SHP77 treated with DMSO at 0.1 percent for 48 hours (cell line): ENCODE measurements at places on chromosomes 3 and 15.

GRCh38 chr3:13073326-13074005 lies at the start of gene IQSEC1:
Gene IQSEC1 (minus strand): TSS chr3:13073429. CDS start chr3:13073014, 415 bp downstream.
- no peak for DNase-seq

- no peak for DNase-seq
Measured at GRCh38 chr15:70792171-70792573, 28.8 kb upstream of the UACA start.

GRCh38 chr3:124845406-124845805 lies 41.8 kb downstream of the ITGB5 start:
- no peak for DNase-seq

- DNase-seq, result no peak
Measured at GRCh38 chr15:95742836-95743235, 587.7 kb upstream of the NR2F2 start.

GRCh38 chr3:16616083-16616482 lies 10.9 kb upstream of the DAZL start:
- DNase-seq, result no peak

DNA sequence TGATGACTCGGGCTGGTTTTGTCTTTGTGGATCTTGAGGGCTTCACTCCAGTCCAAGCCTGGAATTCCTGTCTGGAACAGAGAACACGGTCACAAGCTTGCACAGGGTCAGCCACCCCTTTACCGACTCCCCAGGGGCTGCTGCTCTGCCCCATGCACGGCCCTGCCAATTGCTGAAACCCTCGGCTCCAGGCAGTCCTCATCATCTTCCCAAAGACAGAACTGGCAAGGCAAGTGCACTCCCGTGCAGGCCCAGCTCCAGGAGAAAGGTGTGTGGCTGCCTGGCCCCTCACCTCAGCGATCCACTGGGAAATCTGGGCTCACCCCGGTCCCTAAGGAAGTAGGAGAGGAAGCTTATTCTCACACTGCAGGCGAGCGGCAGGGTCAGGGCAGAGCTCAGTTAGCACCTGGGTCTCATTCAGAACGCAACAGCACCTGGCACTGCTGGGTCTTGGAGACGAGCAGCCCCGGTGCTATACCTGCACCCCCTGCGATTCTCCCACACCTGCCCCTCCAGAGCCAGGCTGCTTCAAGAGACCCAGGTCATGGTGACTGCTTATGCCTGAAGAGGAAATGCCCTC lies 7.2 kb downstream of the MAP6D1 start:
- no peak for DNase-seq

- no peak for DNase-seq
Measured at GRCh38 chr3:59559721-59560435, 510.1 kb upstream of the CFAP20DC start.

GRCh38 chr15:96304839-96305238 lies 25.7 kb upstream of the NR2F2 start:
- DNase-seq, result no peak

- no peak for DNase-seq
Measured at GRCh38 chr3:73074781-73075180, 13.3 kb downstream of the EBLN2 start.

DNA sequence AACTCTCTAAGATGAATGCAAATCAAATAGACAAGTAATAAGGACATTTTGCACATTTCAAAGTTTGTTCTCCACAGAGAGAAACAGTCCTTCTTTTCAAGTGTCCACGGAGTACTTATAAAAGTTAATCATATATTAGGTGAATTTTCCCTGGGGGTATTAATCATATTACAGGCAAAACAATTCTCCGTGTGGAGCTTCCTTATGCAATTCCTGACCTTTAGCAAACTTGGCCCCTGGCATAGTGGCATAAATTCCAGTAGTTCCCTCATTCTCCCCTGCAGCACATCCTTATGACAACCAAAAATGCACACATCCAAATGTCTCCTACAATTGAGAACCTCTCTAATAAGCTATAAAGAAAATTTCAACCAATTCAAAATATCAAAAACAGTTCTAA lies 34.4 kb downstream of the FSIP1 start:
- DNase-seq, result no peak

DNA sequence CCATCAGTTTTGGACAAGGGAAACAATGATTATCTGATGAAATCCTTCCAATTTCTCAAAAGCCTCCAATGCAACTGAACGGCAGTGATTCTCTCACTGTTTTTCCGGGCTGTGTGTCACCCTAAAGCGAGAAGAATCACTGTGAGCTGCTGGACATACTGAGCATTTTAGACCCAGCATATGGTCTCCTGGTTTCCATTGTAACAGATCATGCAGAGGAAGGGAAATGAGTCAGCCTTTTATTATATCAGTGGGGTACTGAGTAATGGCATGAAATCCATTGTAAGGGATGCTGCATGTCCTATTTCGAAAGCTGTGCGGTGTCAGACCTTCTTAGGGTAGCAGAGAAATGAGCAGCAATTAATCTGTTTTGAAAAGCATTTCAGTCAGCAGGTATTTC lies 287.1 kb downstream of the IL5RA start:
- no peak for DNase-seq

DNA sequence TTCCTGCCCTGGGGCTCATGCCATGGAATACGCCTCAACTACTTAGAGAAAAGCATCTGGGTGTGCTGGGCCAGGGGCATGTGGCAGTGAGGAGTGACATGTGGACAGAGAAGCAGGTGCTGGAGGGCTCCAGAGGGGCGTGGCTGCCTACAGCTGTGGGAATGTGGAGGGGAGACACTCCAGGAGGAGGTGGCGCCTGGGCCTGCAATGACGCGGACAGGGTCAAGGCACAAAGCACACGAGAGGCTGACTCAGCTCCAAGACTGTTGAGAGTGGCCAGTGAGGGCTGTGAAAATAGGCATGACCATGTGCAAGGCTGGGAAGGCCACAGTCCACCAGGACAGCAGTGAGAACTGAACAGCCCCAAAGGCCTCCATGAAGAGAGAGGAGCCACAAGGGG lies 48.5 kb downstream of the PTH1R start:
- DNase-seq, result peak; percentile 61

DNA sequence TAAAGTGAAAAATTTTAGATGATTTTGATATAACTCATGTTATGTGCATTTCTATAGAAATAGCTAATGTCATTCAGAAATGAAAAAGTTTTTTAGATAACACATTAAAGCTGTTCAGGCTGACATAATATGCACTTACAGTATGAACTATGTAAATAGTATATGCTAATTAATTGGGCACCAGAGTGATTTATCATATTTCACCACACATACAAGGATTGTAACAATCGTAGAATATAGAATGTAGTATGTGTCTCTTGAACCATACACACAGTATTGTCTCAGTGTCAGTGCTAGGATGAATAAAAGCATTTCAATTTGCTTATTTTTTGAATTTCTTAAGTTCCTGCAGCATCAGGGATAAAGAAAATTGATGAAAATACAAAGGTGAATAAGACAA lies 710.0 kb downstream of the OTOL1 start:
- DNase-seq, result no peak

- DNase-seq, result no peak
Measured at GRCh38 chr3:46542344-46542743, 23.8 kb downstream of the LRRC2 start.

GRCh38 chr15:84925906-84926305 lies 41.4 kb downstream of the SLC28A1 start:
- DNase-seq, result no peak

DNA sequence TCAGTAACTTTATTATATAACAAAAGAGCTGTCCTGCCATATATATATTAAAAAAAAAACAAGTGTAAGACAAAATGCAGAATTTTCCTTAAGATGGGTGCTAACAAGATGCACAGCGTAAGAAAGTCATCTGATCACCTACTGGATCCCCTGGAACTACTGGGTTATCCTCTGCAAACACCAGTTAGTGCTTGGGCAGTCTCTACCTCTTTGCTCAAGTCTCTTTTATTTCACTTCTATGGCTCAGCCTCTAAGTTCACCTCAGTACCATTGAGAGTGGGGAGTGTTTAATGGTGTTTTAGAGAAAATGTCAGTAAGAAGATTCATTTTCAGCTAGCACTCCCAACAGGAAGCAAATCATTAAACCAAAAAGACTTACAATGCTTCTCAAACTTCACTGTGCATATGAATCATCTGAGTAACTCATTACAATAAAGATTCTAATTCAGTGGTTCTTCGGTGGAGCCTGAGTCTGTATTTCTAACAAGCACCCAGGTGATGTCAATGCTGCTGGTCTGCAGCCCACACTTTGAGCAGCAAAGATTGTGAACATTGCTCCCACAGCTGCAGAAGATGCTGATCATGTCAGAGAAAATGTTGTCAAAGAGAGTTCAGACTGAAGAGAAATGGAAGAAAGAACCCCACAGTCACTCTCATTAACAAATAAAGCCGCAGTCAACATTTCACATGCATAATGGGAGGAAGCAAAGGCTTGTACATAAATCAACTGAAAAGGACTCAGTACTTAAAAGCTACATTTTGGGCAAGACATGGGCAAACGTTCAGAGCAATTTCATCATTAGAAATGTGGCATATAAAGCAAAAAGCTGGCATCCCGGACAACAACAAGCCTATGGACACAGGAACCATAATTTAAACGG lies 227.1 kb upstream of the ATP11B start:
- no peak for DNase-seq

- DNase-seq, result no peak
Measured at GRCh38 chr3:89262309-89262929, 155.0 kb downstream of the EPHA3 start.

DNA sequence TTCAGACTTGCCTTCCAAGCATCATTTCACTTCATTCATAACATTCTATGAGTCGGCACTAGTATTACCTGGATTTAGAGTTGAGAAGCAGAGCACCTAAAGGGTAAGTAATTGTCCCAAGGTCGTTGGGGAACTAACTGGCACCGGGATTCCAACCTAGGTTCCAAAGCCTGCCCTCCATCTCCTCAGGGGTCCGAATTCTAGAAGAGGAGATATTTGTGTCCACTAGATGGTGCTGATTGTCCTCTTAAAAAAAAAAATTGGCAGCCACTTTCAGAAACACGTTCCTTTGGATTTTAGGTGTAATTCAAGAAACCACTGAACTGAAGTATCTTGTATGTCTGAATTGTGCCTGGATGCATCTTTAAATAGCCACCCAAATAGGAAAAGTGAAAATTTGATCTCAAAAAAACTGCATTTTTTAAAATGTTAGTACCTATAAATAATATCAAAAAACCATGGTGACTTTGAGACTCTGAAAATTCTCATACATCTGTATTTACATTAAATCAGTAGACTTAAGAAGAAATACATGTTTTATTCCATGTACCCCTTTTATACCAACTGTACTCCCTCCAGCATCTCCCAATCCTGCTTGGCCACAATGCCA lies 3.9 kb upstream of the FSIP1 start:
- peak; percentile 42 for DNase-seq

GRCh38 chr3:10574101-10574620 lies 68.8 kb upstream of the ATP2B2 start:
- DNase-seq, result no peak

DNA sequence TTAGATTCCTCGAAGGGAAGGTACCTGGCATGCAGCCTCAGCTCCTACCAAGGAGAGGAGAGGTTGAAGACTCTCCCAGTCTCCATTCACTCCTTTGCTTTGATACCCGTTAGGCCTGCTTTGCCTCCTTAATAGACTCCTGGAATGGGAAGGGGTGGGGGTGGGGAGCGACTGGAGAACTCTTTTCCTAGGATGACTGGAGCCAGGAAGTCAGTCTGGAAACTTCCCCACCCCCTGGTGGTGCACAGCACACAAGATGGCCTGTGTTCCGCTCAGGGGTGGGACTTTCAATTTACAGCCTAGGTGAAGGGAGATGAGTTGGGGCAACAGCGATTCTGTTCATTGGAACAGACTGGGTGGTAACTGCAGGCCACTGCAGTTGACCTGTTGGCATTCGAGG lies 21.4 kb upstream of the CELF6 start:
- DNase-seq, result no peak

- no peak for DNase-seq
Measured at GRCh38 chr15:84638103-84638502, 16.0 kb downstream of the WDR73 start.

DNA sequence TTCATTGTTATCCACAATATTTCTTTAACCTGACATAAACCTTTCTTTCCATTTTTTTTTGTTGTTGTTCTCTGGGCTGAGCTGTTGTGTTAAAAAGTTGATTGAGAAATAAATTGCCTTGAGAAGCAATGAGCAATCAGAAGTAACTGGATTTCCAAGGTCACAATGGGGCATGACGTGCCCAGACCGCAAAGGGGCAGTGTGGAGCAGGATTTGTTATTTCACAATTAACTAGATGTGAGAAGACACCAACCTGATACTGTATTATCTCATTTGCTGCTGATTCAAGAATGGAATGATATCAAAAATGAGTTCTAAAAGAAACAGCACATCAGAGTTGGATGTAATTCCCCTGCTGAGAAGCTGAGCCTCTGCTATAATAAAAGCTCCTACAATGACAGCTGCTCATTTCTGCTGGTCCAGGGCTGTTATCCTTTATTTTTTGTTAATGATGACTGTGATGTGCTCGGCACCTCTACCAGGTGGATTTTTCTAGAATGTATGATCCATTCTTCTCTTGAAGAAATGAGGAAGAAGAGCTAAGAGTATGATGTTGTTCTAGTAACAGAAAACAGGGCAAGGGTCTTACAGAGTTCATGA lies 28.1 kb downstream of the CPNE4 start:
- no peak for DNase-seq

- peak; percentile 73 for DNase-seq
Measured at GRCh38 chr15:62877276-62877857, 165.2 kb upstream of the TPM1 start.

- no peak for DNase-seq
Measured at GRCh38 chr3:185767002-185767688, 57.7 kb downstream of the IGF2BP2 start.

DNA sequence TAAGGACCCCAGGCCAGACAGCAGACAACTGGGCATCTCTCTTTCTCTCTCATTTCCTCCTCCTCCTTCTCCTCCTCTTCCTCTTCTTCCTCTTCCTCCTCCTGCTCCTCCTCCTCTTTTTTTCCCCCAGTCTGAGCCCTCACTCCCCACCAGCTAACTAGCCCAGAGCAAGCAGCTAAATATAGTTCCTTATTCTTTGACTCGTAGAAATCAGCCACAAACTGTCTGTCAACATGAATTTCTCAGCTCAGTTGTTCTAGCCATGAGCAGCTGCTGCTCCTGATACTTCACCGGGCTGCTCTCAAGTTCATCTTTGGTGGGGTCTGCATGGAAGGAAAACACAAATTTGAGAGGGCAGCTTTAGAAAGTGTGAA lies 19.2 kb upstream of the LOXL1 start:
- DNase-seq, result no peak

GRCh38 chr3:160953686-160954085 lies 151.5 kb downstream of the B3GALNT1 start:
- no peak for DNase-seq
